Smooth muscle cell of the brain vasculature (primary cell): ENCODE measurements at places on chromosomes 2 and 18.

DNA sequence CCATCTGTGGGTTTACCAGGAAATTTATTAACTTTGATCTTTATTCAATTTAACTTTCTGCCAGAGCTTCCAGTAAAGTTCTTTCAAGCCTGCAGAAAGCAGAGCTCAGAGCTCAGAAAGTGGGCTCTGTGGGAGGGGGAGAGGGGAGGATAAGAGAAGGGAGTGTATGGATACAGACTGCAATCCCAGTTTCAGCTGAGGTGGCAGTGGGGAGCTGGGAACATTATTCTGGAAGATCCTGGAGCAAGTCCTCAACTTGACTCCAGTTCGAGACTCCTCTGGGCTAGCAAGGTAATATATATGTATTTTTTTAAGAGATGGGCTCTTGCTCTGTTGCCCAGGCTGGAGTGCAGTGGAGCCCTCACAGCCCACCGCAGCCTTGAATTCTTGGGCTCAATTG is 108.9 kb upstream of the NABP1 start:
- no peak for DNase-seq

GRCh38 chr2:99856119-99856518 is 286.3 kb downstream of the AFF3 start:
- no peak for DNase-seq

DNA sequence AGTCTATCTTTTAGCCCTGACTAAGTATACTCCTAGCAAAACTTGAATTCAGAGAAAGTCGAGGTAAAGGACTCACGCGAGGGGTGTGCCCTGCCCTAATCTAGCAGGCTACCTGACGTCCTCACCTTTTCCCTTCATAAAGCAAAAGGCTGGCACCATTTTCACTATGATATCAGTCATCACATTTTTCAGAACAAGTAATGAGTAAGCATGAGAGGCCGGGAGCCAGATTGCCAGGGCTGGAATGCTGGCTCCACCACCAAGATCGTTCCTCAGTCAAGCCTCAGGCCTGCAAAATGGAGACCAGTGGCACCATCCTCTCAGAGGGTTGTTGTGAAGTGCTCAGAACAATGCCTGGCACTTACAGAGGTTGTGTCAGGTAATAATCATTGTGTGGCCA is 18.7 kb upstream of the NCKAP5 start:
- DNase-seq: no peak

DNA sequence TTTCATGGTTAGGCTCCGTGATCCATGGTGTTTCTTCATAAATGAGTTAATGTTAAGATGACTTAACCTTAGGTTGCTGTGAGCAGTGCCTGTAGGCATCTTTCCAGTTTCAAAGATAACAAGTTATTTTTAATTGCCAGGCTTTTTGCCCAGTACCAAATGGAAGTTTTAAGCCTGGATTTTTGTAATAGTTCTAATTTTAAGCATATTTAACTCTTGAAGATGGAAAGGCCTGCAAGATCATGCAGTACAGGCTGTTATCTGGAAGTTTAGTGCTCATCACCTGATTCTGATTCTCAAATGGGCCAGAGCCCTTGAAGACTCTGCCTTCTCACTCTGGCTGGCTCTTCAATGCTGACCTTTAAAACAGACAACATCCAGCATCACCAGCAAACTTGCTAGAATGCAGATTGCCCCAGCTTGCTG is 141.3 kb downstream of the NCK2 start:
- DNase-seq: no peak

DNA sequence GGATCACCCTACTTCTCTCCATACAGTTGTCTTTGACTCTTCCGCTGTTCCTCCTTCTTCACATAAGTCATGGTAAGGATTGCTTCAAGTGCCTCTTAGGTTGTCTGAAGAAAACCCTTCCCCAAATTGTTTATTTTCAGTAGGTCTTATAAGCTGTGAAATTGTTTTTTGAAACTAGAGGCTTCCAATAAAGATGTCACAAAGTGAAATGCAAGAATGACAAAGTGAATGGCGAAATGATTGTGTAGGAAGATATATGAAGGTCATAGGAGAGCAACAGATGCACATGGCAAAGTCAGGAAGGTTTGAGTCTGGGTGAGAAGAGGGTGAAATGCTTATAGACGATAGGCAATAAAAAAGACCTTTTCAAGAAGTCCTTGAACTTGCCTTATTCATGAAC is 548.8 kb downstream of the PARD3B start:
- no peak for DNase-seq
